AG09319 (cell line): ENCODE measurements at places on chromosomes 4 and X.

- no peak for DNase-seq
Observed at GRCh38 chr4:122246551-122246950, 94.4 kb downstream of the BLTP1 start.

DNA sequence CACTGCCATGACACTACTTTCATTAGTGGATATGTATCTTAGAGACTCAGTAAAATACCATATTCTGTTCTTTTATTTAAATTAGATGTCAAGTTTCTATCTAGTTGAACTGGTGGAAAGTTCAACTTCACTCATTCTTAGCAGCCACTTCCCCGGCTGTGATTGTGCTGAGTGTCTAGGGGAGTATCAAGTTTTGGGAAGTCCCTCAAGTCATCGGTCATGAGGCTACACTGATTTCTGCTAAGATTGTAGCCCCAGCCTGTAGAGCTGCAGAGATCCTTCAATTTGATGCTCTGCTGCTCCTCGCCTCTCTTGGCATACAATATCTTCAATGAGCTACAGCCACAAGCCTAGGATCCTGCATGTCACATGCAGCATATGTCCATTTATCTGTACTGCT is 53.9 kb downstream of the DMP1 start:
- DNase-seq: no peak

GRCh38 chrX:49999087-49999486 is 76.7 kb downstream of the CLCN5 start:
- no peak for DNase-seq

DNA sequence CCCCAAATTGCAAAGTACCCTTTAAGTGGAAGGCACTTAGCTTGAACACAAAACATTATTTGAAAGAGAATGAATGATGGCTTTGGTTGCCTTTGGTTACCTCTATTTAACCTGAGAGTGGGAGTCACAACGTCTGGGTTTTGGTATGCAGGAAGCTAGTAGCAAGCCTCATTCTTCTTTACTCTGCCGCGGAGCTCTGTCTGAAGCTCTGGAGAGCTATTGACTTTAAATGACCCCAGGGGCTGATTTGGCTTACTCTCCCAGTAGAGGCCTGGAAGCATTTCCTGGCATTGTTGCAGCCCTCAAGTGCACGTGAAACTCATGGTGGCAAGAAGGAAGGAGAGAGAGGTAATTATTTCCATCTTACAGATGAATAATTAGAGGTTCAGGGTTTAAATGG is 81.8 kb upstream of the MAGEA4 start:
- no peak for DNase-seq

DNA sequence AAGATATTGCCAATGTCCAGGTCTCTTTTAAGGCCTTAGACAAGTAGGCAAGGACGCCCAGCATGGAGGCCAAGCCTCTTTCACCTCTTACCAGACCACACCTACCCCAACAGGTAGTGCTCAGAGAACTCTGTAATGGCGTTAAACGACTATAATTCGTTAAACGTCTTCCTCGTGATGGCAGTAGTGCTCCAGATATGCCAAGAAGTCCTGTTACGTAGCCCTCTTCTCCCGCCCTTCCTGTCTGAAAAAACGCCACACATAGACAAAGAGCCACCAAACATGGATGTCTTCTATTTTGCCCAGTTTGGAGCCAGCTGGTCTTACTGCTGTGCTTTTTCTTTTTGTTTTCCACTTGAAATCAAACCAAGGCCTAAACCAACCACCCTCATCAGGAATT is 190.7 kb downstream of the OR13H1 start:
- DNase-seq: peak; percentile 74

GRCh38 chr4:139619644-139620043 is 46.0 kb upstream of the MGST2 start:
- DNase-seq: no peak

- no peak for DNase-seq
Observed at GRCh38 chr4:106429885-106430284, 61.3 kb upstream of the GIMD1 start.

- no peak for DNase-seq
Observed at GRCh38 chr4:13117185-13117584, 367.0 kb downstream of the RAB28 start.

- DNase-seq: no peak
Observed at GRCh38 chr4:96598465-96598864, 758.6 kb downstream of the PDHA2 start.

DNA sequence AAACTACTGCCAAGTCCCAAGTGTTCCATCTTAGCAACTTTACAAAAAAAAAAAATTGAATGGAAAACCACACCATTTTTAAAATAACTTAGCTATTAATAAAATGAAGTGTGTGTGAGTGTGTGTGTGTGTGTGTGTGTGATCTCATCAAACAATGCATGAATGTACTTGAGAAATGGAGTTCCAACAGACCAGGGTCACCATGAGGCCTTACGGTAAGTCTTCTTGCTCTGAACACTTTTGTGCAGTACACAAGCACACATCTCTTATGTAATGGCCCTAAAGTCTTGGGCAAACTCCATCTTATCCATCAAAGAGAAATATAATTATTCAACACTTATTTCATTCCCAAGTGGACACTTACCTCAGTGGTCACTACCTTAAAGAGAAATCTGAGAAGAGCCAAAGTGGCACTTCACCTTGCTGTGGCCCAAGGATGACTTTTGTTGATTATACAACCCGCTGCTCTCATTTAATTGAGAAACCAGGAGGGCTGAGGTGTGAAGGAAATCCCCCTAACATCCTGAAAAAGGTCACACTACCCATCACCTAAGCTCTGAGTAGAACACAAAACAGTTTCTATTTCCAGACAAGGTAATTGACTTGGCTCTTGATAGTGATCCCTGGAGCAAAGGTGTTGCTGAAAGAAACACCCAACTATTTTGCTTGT is 96.5 kb upstream of the PRDX4 start:
- no peak for DNase-seq

GRCh38 chrX:56554870-56555269 is 8.6 kb upstream of the UBQLN2 start:
- no peak for DNase-seq

DNA sequence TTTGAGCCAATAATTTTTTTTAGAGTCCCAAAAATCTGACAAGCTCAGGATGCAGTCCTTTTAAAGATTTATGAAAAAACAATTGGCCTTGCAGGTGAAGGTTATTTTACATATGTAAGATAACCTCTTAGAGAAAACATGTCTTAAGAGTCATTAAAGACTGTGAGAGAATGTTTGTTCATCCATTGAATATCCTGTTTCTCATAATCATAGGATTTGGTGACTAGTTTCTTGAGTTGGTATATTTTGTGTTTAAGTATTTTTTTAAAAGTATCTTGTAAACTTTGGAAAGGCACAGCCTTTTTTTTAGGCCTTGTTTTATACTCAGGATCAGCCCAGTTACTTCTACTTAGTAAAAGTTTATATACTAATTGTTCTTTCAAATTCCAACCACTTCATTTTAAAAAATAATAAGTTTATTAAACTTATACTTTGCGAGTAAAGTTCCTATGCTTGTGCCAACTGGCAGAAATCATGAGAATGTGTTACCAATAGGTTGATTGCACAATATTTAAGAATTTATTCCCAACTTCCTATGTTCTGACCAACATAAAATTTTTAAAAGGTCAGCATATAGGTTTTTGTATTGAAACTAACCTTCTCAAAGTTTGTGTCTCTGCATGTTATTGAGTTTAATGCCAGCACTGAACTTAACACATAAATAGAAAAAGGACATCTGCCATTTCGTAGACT is 40.0 kb upstream of the ARSJ start:
- no peak for DNase-seq

GRCh38 chrX:53678667-53679066 is 7.9 kb downstream of the HUWE1 start:
- no peak for DNase-seq

DNA sequence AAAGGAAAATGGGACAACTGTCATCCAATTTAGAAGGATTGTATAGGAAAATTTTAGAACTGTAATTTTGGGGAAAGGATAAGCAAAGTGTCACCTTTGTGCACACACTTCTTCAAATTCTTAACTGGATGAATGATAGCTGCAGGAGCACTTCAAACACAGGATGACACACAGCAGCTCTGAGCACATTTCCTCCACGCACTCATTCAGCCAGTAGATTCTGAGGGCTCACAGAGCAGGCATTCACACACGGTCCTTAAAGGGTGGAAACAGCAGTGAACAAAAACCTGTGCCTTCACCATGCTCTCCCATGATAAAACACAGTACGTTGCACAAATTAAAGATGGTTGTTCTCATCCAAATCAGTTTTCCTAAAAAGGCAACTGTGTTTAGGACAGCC is 38.5 kb upstream of the KLF3 start:
- no peak for DNase-seq

- DNase-seq: peak; percentile 41
Observed at GRCh38 chr4:84632092-84632491, 49.2 kb downstream of the CDS1 start.

DNA sequence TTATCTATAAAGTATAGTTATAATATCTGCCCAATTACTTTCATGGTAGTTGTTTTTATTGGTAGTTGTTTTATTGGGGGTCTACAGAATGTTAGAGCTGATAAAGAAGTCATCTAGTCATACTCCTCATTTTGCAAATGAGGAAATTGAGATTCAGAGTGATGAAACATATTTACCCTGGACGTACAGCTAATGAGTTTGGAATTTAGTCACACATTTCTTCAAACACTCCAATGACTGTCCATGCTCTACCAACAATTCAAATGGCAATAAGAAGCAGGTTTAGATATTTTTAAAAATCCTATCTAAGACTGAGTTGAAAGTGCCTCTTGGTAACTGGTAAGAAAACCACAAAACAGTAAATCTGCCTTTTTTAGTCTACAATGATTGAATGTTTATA is 98.2 kb downstream of the MAGEC1 start:
- DNase-seq: no peak

GRCh38 chr4:120299631-120300030 is 233.0 kb upstream of the MAD2L1 start:
- DNase-seq: no peak

DNA sequence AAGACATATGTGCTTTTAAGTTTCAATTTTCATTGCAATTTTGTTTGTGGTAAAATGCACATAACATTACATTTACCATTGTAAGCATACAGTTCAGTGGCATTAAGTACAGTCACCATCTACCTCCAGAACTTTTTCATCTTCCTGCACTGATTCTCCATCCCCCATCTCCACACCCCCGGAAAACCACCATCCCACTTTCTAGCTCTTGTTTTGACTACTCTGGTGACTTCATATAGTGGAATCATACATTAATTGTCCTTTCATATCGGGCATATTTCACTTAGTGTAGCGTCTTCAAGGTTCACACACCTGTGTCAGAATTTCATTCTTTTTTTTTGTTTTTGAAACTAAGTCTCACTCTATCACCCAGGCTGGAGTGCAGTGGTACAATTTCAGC is 143.5 kb downstream of the GPR143 start:
- no peak for DNase-seq

- no peak for DNase-seq
Observed at GRCh38 chr4:35793045-35793722, 451.1 kb downstream of the ARAP2 start.

DNA sequence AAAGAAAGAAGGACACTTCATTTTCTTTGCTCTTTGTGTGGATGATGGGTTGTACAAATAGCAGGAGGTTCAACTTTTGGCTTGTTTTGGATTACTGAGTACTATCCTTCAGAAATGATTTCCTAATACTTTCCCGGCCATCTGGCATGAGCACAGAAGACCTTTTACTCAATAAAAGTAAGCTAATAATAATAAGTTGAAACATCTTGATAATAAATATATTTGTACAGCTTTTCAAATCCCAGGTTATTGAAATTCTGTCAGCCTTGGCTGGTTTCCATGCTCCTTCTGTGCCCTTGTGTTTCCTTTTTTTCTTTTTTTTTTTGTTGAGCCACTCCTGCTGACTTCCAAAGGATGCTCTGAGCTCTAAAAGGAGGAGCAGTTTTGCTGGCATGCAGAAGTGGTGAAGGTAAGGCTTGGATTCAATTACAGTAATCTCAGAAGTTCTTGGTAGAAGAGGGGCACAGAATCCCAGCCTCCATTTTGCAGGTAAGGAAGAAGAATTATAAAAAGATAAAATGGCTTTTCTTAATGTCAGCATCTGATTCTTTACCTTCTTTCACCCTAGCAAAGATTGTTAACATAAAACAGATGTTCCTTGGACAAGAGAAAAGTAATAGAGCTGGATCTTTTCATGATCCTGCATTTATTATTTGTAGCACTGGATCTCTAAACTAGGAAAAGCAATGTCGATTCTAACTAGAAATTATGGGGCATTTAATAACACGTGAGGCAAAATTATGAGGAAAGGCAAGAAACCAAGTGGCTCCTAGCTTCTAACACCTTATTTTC is 31.9 kb downstream of the REPS2 start:
- DNase-seq: no peak

DNA sequence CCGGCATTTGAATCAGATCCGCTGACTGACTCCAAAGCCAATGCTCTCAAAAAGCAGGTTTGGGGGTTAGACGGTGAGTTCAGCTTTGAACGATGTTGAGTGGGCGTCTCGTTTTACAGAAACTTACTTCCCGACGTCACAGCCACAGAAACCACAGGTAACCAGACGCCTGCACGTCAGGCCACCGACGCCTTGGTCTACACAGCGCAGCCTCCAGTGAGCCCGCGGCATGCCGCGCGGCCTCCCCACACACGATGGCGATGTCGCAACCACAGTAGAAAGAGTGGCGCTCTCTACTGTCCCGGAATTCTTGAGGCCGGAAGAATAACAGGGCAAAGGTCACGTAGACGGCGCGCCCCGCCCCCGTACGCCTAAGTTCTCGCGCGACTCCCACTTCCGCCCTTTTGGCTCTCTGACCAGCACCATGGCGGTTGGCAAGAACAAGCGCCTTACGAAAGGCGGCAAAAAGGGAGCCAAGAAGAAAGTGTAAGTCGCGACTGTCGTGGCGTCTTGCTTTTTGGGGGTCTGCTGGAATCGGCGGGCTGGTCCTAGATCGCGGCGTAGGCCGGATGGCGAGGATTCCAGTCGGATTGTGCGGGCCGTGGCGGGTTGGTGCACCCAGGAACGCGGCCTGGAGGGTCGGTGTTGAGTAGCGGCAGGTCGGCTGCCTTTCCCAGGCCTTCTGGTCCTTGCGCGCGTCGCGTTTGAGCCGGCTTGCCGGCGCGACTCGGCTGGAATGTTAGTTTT is at the start of gene RPS3A:
Gene RPS3A, plus strand, starts transcription at position 400 of the 747 bp plus-strand sequence. Its CDS starts 25 bp downstream, at position 425.
- peak; percentile 96 for DNase-seq
